CD4-positive, alpha-beta T cell treated with Interleukin-2 at 100 ng/mL for 4 hours (primary cell): ENCODE measurements at places on chromosomes 7 and 10.

DNA sequence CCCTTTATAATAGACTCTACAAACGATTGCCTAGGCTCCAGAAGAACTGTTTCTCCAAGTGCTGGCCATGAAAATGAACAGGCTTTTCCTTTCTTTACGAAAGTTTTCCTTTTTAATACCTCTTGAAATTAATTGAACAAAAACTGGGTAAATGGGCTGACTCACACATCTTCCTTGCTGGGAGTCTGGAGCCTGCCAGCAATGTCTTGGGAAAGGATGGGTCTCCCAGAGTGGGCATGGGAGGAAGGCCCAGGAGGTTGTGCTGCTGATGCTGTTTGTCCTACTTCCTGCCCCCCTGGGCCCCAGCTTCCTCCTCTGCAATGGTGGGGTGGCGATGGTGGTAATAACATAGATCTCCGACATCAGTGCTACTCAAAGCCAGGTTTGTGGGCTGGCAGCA, 174.1 kb downstream of the RPS24 start:
- DNase-seq = no peak

DNA sequence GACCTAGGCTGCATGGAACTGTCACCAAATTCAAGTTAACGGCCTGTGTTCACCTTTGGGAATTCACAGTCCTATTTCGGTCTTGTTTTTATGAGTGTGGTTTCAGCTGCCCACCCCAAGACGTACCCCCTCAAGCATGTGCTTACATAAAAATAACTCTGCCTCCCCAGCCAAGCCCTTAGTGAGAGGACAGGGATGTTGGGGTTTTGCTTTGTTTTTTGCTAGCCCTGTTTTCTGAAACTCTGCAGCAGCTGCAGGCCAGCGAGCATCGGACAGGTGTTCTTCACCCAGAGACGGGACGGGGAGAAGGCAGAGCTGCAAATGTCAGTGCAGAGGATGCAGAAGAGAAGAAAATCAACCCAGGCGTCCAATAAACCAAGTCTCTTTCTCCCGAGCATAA, 13.5 kb downstream of the CHST15 start:
- DNase-seq = no peak

- no peak for DNase-seq
Observed at GRCh38 chr10:112095731-112096130, 87.8 kb downstream of the GPAM start.

- no peak for DNase-seq
Observed at GRCh38 chr10:7544203-7544602, 122.6 kb downstream of the ITIH5 start.

- DNase-seq = no peak
Observed at GRCh38 chr7:111980725-111981124, 225.5 kb downstream of the DOCK4 start.

GRCh38 chr7:158397885-158398284, 189.7 kb downstream of the PTPRN2 start:
- no peak for DNase-seq

- DNase-seq = no peak
Observed at GRCh38 chr7:35450456-35451214, 196.7 kb upstream of the TBX20 start.

GRCh38 chr7:42596737-42597136, 315.1 kb downstream of the C7orf25 start:
- DNase-seq = no peak

DNA sequence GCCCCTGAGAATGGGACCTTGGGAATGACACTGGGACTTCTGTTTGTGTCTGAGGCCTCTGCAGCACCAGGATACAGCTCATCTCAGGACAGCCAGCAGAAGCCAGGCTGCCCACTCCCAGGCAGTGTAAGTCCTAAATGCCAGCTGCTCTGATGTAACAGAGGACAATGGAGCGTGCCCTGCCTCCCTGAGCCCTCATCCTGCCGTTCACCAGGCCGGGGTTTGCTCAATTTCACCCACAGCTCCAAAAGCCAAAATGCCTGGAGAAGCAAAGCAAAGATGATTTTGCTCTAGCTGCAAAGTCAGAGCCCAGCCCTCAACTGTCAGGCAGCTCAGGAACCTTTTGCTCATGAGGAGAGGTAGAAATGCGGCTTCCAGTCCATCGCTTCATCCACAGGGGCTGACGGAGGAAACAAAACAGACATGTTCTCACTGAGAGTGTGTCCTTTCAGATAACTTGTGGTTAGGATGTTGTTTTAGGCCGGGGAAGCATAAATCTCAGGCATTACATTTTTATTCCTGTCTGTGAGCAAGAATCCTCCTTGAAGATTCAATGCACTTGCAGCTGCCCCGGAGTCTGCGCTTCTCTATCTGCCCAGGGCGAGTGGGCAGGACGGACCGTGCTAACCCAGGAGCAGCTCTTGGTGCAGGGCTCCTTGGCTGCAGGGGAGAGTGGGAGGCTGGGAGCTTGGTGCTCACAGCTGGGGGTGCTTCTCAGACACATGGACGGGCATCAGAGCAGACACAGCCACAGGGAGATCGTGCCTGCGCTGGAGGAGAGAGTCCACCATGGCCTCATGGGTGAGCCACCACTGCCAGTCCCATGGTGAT, 83.2 kb upstream of the CHST15 start:
- no peak for DNase-seq

GRCh38 chr7:130732980-130733930, 752 bp downstream of the KLF14 start:
- no peak for DNase-seq

- DNase-seq = no peak
Observed at GRCh38 chr10:8453587-8453986, 399.1 kb downstream of the GATA3 start.

- no peak for DNase-seq
Observed at GRCh38 chr10:73597346-73597745, 6.2 kb upstream of the USP54 start.

DNA sequence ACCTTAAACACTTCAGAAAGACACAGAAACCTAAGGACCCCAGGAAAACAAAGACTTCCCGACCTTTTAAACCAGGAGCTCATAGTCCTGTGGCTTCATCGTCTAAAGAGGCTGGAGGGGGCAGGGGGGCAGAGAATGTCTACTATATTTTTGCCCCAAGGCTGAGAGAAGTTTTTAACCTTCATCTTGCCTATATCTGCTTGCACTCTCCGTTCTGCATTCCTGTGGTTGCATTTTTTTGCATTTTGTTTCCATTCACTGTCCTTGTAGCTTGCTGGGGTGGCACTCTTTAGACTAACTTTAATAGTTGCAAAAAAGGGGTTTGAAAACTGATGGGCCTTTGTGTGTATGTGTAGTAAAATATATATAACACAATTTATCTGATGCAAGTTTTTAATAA, 23.7 kb downstream of the PRKAR2B start:
- DNase-seq = no peak

GRCh38 chr7:36305226-36305625, 84.4 kb upstream of the ANLN start:
- no peak for DNase-seq

DNA sequence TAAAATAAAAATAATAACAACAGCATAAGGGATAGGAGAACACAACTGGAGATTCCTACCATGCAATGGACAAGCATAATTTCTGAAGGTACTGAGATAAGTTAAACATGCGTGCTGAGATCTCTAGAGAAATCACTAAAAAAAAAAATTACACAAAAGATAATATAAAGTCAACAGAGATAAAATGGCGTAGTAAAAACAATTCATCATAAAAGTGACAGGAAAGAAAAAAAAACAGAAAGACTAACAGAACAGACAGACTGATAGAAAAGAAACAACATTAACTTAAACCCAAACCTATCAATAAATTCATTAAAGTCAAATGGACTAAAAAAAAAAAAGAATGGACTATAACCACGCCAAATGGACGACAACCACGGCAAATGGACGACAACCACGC, 56.4 kb downstream of the NCAPG2 start:
- no peak for DNase-seq
